ENCODE measurements at places on chromosomes 1 and 21.

DNA sequence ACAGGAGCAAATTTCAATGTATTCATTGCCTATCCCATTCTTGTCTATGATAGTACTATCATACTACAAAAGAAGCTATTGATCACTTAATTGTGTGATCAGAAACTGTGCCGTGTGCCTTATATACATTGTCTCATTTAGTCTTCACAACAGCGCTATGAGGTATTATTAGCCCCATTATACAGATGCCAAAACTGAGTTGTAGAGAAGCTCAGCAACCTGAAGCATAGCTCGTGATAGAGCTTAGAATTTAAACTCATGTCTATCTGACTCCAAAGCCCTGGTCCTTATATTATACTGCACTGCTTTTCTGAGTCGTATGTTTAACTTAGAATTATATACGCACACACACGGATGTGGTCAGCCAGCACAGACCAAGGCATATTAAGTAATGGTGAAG is 315.1 kb downstream of the NFIA start:
- DNase-seq = no peak

GRCh38 chr1:21961799-21962198 is 15.0 kb upstream of the CELA3B start:
- DNase-seq = no peak

GRCh38 chr1:198175423-198176170 is 18.8 kb downstream of the NEK7 start:
- no peak for DNase-seq

GRCh38 chr1:68221001-68221979 is 11.0 kb downstream of the WLS start:
- DNase-seq = no peak

- DNase-seq = no peak
Observed at GRCh38 chr1:59410457-59410856, 113.6 kb downstream of the FGGY start.

GRCh38 chr1:186220067-186220466 is 155.0 kb downstream of the TPR start:
- no peak for DNase-seq

GRCh38 chr1:226731257-226731893 is 7.7 kb downstream of the ITPKB start:
- DNase-seq = no peak

GRCh38 chr1:116545359-116545705 is 25.5 kb downstream of the CD58 start:
- DNase-seq = no peak

- no peak for DNase-seq
Observed at GRCh38 chr1:83929184-83929583, 69.7 kb downstream of the TTLL7 start.

DNA sequence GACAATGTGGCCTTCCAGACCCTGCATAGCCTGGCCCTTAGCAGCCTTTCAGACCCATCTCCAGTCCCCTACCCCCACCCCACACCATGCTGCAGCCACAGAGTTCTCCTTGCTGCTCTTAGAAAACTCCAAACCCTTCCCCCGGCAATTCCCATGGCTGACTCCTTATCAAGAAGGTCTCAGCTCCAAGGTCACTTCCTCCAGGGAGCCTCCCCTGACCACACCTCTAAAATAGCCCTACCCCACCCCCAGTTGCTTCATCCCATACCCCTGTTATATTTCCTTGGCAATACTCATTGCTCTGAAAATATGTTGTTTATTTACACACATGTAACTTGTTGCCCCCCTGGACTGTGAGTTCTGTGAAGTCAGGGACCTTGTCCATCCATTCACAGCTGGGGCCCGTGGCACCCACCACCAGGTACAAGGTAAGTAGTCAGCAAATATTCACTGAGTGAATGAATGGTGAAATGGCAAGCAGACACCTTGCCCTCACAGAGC is 4.3 kb upstream of the ADGRB2 start:
- no peak for DNase-seq

DNA sequence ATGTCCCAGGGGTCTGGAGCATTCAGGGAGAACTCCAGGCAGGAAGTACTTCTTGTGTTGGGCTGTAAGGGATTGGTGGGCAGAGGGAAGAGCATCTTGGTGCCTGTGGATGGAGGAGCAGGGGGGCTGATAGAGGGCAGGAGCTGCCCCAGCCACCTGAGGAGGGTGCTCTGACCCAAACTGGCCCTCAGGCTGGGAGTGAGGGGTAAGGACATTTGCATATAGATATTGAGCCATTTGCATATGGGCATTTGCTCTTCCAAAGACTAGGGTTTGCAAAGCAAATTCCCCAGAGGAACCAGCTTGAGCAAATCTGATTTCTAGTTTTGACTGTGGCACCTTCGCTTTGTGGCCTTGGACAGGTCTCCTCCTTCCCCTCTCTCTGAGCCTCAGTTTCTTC is 18.2 kb downstream of the ZNF362 start:
- no peak for DNase-seq

DNA sequence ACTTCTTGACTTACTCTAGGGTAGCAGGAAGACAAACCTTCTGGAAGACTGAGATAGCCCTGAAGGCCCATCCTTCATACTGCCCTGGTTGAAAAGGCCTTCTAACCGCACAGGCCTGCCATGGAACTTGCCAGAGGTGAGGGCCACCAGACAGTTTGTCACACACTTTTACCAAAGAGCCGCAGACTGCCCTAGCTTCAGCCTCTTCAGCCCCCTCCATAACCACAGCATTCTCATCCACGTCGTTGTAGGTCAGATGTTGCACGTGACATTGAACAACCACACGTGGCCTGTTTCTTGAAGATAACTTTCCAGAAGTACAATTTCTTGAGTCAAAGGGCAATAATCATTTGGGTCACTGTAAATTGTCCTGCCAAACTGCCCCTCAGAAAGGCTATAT is 18.9 kb downstream of the ZNF362 start:
- no peak for DNase-seq

Data from T-helper 17 cell (primary cell).